ENCODE measurements at places on chromosomes 3 and 15. TPM values are rescaled to one million over a fixed set of nuclear protein-coding genes. Genes with fewer than 3 reads are reported as not detected.
A peak's percentile ranks its signal among the peaks of the same experiment; 100 is the strongest.

The CELF6 gene
- total RNA-seq, result not detected

The WHAMM gene
- total RNA-seq, result 7.8 TPM

The SCAANT1 gene
- total RNA-seq, result not detected

The GPR156 gene
- total RNA-seq, result 0.43 TPM

The NANOGP8 gene
- 0.32 TPM for total RNA-seq

The NPTN gene
- total RNA-seq, result 146 TPM

The PTX3 gene
- 22.5 TPM for total RNA-seq

The TEX55 gene
- not detected for total RNA-seq

The ZBTB20 gene
- total RNA-seq, result 22.9 TPM

- no peak for DNase-seq
Measured at GRCh38 chr3:51271172-51271571, 113.9 kb upstream of the MANF start.

DNA sequence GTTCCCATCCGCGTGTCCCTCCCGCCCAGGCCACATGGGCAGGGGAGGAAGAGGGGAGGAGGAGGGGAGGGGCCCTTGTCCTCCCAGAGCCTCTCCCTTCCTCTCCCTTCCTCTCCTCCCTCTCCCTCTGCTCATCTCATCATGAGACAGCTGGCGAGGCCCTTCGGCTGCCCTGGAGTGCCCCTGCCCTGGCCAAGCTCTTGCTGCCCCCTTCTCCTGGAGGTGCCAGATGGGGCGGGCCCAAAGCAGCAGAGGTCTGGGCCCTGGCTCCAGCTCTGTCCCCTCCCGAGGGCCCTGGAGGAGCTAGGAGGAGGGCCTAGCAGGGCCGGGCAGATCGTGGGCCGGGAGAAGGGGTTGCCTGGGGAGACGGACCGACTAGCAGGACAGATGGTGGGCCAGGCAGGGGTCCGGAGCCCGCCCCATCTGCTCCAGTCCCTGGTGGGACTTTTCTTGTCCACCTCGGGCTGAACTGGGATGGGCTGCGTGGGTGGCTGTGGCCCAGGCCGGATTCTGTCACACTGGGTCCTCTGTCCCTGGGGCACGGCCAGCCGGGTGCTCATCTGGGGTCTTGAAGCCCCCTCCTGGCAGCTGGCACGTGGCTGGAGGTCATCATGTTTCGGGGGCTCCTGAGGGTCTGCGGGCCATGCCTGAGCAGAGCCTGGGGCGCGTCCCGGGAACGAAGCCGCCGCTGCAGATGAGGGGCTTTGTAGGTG lies 183.4 kb downstream of the GOLGA6L6 start:
- DNase-seq, result no peak

GRCh38 chr3:64340641-64341101 lies 115.4 kb upstream of the PRICKLE2 start:
- DNase-seq, result peak; percentile 90

DNA sequence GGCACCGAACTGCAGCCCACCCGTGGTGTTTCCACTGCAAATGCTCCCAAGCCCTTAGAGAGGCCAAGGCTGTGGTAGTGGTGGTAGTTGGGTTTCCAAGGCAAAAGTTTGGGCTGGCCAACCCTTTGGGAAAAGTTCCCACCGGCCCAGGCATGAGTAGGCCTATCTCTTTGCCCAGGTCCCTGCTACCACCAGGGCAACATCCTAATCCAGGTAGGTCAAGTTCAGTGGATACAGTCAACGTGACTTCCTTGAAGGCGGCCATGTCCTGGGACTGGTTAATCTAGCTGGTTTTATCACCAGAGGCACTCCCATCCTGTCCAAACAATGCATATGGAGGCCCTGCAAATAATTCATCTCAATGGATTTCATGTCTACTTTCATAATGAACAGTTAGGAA lies 1.6 kb upstream of the ONECUT1 start:
- DNase-seq, result no peak

- no peak for DNase-seq
Measured at GRCh38 chr15:34642247-34642646, 58.8 kb upstream of the GOLGA8B start.

DNA sequence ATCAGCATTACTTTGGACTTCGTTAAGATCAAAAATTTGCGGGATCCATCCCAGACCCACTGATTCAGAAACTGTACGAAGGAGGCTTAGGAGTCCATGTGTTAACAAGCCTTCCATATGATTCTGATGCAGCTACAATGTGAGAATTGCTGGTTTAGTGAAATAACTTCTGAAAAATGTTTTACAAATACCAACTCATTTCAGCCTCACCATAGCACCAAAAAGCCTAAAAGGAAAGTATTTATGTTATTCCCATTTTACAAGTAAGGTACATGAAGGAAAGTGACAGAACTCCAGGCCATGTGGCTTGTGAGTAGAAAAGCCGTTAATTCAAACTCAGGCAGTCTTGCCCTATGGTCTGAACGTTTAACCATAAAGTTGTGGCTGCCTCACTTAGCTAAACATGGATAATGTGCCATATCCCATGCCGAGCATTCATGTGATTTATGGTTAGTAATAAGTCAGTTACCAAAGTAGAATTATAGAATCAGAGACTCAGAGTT lies 1.5 kb upstream of the IGSF10 start:
- DNase-seq, result no peak

GRCh38 chr3:170437696-170438407 lies 19.2 kb downstream of the CLDN11 start:
- no peak for DNase-seq

DNA sequence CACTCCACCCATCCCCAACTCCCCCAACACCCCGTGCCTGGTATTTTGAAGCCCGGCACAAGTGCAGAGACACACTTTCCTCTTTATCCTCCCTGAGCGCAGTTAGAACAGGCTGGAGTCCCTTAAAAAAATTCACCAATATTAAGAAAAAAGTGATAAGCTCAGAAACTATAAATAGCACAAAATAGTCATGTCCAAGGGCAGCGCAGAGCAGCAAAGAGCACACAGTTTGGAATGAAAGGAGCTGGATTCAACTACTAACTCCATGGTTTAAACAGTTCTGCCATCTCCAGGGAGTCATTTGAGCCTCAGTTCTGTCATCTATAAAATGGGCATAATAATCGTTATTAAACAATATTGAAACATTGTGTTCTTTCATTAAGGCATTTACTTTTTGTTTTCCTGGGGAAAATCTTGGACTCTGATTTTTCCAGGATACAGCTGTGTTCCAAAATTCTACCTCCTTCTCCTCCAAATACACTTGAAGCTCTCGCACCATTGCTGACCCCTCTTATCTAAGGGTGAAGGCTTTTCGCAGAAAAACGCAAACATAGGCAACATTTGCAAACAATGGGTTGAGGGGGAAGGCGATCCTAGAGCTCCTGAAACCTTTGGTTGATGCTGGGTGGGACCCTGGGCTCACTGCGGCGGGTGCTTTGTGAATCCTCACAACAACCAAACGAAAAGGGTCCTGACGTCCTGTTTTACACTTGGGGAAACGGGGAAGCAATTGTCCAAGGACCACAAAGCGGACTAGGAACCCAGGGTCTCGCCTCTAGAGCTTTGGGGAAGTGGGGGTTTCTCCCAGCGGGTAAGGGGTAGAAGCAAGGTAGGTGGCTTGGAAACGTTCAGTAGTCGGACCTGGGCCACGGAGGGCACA lies 41.8 kb downstream of the EPHB3 start:
- DNase-seq, result no peak

DNA sequence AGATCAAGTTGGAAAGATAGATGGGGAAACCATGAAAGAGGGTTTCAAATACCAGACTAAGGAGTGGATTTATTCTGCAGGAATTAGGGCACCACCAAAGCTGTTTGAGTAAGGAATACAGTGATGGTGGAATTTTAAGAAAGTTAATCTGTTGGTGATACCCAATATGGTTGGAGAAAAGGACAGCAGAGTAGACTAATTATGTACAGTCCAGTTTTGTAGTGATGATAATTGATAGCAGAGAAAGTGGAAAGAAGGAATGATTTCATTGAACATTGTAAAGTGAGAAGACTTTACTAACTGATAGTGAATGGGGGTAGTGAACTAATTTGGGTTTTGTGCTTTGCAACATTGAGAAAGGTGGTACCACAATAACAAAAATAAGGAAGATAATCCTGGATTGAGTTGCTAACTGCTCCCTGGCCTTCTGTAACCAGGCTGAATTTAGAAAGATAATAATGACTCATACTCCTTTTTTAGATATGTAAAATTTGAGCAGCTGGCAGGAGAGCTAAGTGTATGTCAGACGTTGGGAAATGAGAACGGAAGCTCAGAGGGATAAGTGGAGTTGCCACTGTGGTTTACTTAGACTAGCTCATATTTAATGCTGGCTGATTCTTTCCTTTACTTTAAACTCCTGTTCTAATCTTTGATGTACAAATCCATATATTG lies 16.9 kb downstream of the TCAIM start:
- DNase-seq, result peak; percentile 95

DNA sequence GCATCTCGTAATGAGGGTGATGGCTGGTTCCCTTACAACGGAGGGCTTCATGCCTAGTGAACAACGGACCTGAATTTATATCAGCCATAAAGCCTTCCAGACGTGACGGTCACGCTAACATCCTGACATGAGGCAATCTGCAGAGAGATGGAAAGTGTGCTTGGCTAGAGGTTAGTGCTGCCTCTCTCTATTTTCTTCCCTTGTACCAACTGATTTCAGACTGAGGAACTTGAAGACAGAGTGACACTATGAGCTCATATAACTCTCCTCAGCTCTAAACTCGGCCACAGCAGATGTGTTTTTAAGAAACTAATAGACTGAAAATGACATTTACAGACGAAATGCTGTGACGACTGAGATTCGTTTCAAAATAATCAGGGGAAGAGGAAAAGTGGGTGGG lies 122.4 kb downstream of the XXYLT1 start:
- peak; percentile 53 for DNase-seq

DNA sequence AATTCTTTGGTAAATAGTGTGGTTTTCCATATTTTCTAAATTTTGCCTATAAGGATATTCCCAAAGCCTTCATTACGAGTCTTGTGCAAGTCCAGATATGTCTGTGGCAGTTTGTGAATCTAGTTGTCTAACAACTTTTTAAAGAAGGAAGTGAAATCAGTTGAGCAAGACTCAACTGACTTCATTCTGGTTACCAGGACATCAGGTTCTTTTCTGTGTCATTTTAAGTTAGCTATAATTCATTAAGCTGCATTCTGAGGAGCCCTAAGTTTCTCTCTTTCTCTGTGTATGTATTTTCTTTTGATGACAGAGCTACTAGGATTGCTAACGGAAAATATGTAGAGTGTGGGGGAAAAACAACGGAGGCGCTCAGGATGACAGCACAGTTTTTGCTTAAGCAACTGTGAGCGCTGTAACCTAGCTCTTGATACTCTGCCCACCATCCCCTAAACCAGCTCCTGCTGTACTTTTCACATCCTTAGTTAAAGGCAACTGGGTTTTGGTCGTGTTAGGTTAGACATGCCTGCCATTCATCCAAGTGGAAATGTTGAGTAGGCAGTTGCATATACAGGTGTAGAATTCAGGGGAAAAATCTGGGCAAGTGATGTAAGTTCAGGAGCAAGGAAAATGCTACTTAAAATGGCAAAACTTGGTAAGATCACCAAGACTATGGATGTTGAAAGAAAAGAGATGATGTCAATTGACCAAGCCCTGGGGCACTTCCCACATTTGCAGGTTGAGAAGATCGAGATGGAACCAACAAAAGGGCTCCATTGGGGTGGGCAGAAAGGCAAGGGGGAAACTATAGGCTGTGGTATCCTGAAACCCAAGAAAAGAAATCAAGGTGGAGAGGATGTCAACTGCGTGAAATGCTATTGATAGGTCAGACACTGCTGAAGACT lies 9.2 kb downstream of the MFSD1 start:
- no peak for DNase-seq

- DNase-seq, result no peak
Measured at GRCh38 chr15:26561896-26562295, 211.0 kb downstream of the GABRB3 start.

DNA sequence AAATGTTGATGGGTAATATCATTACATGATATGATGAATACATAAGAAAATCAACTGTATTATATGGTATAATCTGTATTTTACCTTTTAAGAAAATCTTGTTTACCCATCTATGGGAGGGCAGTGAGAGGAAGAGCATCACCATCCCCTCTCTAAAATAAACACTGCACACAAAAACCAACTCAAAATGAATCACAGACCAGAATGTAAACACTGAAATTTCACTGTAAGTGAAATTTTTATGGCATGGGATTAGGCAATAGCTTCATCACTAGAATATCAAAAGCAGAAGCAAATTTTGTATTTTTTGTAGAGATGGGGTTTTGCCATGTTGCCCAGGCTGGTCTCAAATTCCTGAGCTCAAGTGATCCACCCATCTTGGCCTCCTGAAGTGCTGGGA lies 26.2 kb downstream of the IFT80 start:
- peak; percentile 89 for DNase-seq

DNA sequence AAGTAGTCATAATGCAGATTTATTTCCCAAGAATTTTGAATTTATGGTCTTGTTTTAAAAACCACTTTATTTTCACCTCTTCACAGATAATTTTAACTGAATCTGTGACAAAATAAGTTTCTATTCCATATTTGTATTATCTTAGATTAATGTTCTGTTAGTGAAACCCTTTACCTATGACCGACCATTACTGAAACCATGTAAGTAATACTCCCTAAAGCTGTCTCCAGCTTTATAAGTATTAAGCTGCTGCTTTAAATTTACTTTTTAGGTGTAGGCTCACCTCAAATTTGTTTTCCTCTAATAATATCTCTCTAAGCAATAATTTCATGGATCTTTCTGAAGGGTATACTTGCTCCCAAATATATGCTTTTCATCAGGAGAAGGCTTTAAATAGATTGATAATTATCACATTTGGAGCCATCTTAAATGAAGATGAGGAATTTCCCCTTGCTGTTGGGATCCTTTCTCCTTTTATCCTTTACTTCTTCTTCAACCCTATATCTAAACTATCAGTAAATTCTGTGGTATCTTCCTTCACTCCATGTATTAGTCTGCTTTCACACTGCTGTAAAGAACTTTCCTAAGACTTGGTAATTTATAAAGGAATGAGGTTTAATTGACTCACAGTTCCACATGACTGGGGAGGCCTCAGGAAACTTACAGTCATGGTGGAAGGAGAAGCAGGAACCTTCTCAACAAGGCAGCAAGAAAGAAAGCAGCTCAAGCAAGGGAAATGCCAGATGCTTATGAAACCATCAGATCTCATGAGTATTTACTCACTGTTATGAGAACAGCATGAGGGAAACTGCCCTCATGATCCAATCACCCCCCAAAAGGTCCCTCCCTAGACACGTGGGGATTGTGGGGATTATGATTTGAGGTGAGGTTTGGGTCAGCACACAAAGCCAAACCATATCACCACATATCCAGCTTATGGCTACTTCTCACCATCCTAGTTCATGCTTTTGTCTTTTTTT lies 92.3 kb upstream of the P2RY1 start:
- peak; percentile 13 for DNase-seq

DNA sequence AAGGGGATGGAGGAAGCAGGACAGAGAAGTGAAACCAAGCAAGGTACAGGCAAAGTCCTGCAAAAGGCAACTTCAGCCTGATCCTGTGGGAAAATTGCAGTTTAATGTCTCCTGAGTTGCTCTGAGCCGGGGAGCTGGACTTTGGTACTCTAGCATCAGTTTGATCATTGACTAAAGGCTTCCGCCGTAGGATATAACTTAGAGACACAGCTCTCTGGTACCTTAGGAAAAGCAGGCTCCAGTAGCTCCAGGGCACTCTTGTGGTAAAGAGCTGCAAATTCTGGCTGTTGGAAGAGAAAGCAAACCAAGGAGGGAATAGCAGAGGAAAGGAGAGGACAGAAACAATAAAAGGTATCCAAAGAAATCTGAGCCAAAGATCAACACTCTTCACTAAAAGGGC lies 521.1 kb downstream of the PLOD2 start:
- no peak for DNase-seq

All from fibroblast of villous mesenchyme (primary cell).